ENCODE measurements at places on chromosomes 3 and 15.

- no peak for DNase-seq
Measured at GRCh38 chr3:158085931-158086330, 20.3 kb downstream of the SHOX2 start.

DNA sequence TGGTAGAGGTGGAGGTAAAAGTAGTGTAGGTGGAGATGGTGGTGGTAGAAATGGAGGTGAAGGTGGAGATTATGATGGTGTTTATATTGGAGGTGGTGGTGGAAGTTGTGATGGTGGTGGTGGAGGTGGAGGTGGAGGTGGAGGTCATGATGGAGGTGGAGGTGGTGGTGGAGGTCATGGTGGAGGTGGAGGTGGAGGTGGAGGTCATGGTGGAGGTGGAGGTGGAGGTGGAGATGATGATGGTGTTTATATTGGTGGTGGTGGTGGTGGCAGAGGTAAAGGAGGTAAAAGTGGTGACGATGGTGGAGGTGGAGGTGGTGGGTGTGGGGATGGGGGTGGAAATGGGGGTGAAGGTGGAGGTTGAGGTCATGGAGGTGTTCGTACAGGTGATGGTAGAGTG, 107.8 kb downstream of the ASB7 start:
- DNase-seq, result no peak

- peak; percentile 82 for DNase-seq
Measured at GRCh38 chr3:109532257-109533216, 195.2 kb upstream of the DPPA4 start.

GRCh38 chr3:182276512-182276911, 516.8 kb upstream of the ATP11B start:
- no peak for DNase-seq

- no peak for DNase-seq
Measured at GRCh38 chr3:178083906-178084866, 452.1 kb upstream of the KCNMB2 start.

- DNase-seq, result no peak
Measured at GRCh38 chr3:113773381-113773780, 26.5 kb downstream of the ATP6V1A start.

DNA sequence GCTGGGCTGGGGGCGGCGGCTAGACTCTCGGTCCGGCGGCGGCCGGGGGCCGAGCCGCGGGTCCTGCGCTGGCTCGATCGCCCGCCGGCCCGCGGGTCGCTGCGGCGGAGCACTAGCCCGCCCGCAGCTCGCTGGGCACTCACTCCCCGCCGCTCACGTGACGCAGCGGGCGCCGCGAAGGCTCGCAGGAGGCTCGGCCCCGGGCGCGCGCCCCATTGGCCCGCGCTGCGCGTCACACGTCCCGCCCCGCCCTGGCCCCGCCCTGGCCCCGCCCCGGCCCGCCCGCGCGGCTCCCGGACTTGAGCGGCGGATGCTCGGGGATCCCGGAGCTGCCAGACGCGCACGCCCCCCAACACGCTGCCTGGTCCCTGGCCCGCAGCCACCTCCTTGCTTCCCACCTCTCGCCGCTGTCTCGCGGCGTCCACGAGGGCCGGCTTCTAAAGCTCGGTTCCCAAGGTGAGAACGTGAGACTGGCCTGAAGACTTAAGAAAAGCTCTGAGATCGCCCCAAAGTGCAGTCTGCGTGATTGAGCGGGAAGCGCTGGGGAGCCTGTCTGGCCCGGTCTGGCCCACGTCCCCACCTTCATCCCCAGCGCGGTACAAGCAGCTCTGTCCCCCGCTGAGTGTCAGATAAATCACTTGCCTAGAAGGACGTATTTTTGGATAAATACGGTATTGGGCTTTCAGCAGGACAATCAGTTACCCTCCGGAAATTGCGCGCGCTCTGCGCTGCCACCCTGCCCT, at the start of gene KLF15:
KLF15 (minus strand) TSS at position 114 of the 743 bp plus-strand sequence. CDS start 4,486 bp downstream, outside the sequence.
- peak; percentile 29 for DNase-seq

DNA sequence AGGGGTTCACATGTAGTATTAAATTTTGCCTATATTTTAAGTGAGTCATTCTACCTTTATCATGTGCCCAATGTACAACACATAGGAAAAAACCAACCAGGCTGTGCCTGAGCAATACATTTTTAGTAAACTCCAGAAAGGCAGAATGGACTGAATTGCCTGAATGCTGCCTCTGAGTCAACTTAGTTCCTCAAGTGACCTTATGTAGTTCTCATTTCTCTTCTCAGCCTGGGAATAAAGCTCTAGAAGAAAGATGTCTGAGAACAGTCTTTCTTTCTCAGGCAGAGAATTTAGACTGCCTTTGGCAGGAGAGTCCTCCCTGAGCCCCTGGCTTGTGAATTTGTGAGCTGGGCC, 13.0 kb downstream of the ST3GAL6 start:
- no peak for DNase-seq

DNA sequence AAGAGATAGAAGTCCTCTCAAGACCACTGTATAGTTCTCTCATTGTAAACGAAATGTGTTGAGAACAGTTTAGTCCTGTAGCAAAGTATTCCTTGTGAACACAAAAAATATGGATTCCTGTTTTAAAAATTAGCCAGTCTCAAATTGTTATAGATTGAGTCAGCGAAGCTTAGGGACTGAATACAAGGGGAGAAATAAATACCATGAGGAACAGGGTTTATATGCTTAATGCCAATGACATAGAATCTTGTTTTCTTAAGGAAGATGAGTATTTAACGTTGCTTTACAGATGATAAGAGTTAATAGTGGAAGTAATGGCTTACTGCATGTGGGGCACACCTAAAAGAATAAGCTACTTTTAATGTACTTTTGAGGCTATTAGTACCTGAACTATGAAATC, 37.9 kb downstream of the SETD5 start:
- DNase-seq, result no peak

GRCh38 chr3:168859574-168859973, 763.9 kb upstream of the GOLIM4 start:
- DNase-seq, result no peak

DNA sequence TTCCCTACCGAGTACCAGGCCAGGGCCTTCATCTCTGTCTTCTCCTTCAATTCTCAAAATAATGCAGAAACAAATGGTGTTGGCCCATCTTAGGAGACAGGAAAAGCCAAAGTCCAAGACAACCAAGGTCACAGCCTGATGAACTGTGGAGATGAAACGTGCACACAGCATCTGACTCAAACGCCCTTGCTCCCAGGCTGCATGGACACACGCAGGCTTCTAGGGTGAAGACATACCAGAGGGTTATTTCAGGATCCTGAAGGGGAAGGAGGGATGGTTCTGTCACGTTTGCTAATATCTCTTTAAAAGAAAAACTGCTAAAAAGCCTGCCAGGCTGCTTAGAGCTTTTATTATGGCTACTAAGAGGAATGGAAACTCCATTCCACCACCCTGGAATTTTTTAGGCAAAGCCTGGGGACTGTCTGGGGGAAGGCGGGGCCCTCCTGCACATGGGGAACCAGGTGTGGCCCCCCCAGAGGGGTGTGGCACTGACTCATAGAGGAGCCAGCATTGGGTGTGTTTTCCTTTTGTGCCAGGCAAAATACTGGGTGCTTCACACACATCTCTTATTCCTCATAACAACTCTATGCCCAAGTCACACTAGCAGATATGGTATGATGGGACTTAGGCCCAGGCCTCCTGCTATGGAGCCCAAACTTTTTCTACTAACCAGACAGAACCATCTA, 62.9 kb downstream of the UMPS start:
- DNase-seq, result peak; percentile 63

- no peak for DNase-seq
Measured at GRCh38 chr3:16174026-16174355, 489 bp upstream of the GALNT15 start.

- no peak for DNase-seq
Measured at GRCh38 chr3:126310816-126311215, 46.4 kb downstream of the KLF15 start.
